HS-27A (cell line): ENCODE measurements at places on chromosomes 7 and 10.
A peak's percentile ranks its signal among the peaks of the same experiment; 100 is the strongest.

DNA sequence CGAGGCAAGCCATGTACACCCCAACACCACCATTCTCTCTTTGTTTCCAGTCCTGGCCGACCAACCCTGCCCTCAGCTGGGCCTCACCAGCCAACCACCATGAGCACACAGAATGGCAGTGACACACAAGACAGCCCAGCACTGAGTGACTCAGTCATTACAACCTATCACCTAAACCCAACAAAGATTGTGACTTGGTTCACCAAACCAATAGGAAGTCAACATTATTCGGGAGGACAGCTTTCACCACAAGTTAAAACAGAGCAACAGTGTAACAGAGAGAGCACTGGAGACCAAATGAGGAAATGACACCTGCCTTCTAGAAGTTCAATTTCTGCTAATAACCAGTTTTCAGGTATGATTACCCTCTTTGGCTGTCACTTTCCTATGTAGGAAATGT, 72.1 kb downstream of the DNMBP start:
- DNase-seq = no peak

DNA sequence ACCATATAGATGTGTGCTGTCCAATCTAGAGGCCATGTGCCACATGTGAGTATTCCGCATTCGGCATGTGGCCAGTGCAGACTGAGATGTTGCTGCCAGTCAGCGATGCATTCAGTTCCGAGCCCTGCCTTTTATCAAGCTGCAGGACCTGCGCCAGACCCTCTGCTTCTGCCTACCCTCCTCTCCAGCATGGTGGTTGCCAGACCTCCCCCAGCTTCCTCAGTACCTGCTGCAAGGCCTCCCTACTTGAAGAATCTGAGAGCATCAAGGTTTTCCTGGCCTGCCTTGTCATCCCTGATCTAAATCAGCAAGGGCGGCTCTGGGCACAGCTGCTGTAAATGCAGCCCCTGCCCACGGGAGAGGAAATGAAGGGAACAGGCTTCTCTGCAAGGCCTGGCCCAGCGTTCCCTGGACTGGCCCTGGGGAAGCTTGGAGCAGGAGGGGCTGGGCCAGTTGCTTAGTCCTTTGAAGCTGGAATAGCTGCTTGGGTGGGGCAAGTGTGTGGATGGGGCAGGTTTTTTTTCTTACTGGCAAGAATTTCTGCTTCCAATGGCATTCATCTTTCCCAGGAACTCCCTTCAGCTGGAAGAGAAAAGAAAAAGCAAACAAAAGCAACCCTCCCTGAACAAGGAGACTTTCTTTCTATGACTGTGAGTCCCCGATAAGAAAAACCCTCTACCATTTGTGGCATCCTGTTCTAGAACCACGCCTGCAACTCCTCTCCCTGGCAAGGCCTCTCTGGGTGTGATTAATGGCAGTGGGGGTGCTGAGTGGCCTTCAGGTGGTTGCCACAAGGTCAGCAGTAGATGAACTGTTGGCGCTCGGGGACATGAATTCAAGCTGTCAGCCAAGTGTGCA, 93.0 kb downstream of the NHLRC2 start:
- DNase-seq = no peak

DNA sequence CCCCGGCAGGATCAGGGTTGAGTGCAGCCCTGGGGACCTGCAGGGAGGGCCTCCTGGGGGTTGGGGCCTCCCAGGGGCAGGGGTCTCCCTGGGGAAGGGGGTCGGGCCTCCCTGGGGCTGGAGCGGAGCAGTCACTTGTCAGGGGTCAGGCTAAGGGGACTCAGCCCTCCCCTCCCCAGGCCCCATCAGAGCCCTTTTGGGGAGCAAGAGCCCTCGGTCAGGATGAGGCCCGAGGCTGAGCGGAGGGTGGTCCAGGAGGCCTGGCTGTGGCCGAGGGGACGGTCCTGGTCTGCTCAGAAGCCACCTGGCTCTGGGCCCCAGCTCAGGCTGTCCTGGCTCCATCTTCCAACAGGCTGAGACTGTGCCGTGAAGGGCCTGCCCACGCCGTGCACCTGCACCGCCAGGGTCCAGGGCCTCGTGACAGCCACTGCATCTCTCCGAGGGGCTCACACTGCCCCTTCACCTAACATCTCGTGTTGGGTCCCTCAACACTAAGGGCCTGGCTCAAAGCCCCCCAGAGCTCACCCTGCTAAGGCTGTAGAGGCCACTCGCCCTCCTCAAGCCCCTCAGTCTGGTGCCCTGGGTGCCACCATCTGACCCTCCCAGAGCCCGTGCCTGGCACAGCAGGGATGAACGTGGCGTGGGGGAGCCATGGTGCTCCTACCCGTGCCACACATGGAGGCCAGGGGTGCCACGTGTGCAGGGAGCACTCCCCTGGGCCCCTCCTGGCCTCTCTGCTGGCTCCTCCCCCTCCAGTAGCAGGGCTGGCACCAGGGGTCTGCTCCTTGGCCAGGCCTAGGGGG, 12.9 kb downstream of the BHLHA15 start:
- DNase-seq = no peak

DNA sequence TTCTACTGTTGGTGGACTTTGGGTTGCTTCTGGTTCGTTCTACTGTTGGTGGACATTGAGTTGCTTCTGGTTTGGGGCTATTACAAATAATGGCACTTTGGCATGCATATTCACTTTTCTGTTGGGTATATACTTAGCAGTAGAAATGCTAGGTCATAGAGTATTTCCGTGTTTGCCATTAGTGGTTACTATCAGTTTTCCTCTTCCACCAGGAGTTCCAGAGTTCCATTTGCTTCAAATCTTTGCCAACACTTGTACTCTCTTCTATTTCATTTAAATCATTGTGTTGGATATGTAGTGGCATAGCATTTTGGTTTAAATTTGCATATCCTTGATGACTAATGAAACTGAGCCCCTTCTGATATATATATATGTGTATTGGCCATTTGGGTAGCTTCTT, 15.2 kb downstream of the UBE2D1 start:
- DNase-seq = no peak

GRCh38 chr7:12851142-12851541, 163.7 kb downstream of the ARL4A start:
- DNase-seq = no peak

- no peak for DNase-seq
These were observed 62.5 kb upstream of the NAMPT start for GRCh38 chr7:106347229-106347833.

GRCh38 chr10:7506571-7506970, 95.7 kb upstream of the SFMBT2 start:
- DNase-seq = no peak

- DNase-seq = no peak
These were observed 75.1 kb downstream of the MAD1L1 start for GRCh38 chr7:2157473-2158279.

DNA sequence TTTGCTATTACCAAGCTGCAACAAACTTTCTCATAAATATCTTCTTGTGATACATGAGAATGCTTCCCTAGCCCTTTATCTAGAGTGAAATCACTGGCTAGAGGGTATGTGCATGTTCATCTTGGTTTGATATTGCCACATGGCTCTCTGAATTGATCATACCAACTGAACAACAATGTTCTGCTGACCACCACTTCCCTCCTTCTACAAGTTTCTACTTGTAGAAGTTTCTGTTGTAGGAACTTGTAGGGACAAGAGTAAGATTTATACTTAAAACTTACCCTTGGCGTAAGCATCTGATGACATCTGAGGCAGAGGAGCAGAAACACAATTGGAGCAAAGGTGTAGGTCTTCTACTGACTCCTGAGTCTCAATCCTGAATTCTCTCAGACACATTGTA, 86.3 kb upstream of the FAM13C start:
- DNase-seq = no peak

GRCh38 chr10:76583711-76584161, 1053.9 kb downstream of the KCNMA1 start:
- DNase-seq = peak; percentile 70

GRCh38 chr7:148963583-148964482, 64.5 kb downstream of the PDIA4 start:
- no peak for DNase-seq

- no peak for DNase-seq
These were observed 690.4 kb upstream of the NRP1 start for GRCh38 chr10:34024693-34025425.

GRCh38 chr7:105267244-105267643, 121.5 kb downstream of the SRPK2 start:
- DNase-seq = no peak

- DNase-seq = no peak
These were observed 5.1 kb upstream of the HOXA11 start for GRCh38 chr7:27189997-27190748.
